Activated naive CD4-positive, alpha-beta T cell (primary cell): ENCODE measurements at places on chromosomes 3 and 15.

DNA sequence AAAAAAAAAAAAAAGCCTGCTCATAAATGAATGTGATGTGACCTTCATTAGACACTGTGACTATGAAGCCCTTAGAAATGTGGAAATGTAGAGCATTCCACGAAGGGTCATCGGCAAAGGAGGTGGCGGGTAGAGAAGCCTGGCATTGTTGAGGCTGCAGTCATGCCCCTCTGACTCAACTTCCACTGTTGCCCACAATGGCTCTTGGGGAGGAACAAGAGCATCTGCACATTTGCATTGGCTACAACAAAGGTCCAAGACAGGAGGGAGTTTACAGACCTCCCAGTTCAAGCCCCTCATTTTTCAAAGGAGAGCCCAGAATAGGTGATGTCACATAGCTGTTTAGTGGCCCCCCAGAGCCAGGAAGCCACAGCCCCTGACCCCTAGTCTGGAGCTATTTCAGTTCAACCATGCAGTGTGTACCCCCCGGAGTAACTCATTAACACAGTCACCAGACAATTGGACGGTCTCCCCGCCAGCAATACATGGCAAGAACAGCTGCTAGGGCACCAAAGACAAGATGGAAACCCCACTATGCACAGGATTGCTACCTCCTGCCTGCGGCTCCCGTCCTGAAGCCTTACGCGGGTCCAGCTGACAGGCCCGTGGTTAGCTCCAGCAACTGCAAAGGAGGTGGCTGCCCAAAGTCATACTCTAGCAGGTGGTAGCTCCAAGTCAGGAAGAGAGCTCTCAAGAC lies 56.2 kb downstream of the SH3BP5 start:
- no peak for DNase-seq

GRCh38 chr3:12139111-12139511 lies 19.6 kb downstream of the TIMP4 start:
- DNase-seq: no peak

- no peak for DNase-seq
These were observed 44.6 kb upstream of the BCL6 start for GRCh38 chr3:187789872-187790271.

- DNase-seq: no peak
These were observed 47.9 kb downstream of the TNK2 start for GRCh38 chr3:195860456-195860855.

DNA sequence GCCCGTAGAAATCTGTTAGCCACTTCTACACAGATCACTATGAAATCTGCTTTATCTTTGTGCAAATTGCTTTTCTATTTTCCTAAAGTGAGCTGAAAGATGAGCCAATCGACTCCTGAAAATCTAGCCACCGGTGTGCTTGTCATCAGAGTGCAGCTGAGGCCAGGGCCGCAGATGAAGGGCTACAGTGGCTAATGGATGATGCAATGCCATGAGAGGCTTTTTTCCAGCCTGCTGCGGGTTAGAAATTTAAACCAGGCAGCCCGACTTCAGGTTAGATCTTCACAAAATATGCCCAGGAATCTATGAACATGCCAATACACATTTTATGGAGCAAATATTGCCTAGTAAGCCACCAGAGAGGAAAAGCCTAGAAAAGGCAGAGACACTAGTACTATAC lies 948.2 kb upstream of the CFAP20DC start:
- no peak for DNase-seq

- DNase-seq: no peak
These were observed 150.7 kb downstream of the XXYLT1 start for GRCh38 chr3:195120267-195120601.

DNA sequence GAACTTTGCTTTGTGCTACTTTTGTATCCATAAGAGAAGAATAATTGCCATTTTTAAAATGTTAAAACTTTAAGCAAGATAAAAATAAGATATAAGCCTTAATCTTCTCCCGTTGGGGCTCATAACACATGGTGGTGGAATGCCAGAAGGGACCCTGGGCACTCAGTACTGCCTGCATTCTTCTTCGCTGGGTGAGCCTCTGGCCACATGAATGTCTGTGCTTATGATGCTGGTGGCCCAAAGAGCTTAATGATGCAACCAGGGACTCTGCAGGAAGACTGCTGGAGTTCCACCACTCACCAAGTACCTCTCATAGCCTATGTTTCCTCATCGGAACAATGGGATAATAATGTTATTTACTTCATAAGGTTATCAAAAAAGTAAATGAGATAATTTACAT lies 103.6 kb downstream of the ERC2 start:
- no peak for DNase-seq

DNA sequence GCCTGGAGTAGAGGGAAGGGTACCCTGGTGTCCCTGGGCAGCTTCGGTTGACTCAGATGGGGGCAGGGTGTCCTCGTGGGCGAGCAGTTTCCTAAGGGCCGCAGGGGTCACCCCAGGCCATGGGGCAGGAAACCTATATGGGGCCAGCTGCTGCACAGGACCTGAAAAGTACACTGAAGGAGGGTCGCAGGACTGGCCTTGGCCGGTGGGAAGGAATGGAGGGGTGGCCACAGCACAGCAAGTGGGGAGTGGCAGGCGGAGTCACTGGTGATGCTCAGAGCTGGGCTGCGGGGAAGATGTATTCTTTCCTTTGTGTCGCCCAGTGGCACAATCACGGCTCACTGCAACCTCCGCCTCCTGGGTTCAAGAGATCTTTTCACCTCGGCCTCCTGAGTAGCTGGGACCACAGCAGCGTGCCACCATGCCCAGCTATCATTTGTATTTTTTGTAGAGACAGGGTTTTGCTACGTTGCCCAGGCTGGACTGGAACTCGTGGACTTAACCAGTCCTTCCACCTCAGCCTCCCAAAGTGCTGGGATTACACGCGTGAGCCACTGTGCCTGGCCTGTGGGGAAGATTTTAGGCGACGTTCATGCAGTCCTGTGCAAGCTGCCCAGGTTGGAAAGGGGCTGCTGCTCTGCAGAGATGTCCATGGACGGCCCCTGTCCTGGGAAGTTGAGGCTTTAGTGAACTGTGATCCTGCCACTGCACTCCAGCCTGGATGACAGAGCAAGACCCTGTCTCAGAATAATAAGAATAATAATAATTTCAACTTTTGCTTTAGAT lies 57.2 kb downstream of the EFCAB12 start:
- no peak for DNase-seq

GRCh38 chr3:175902226-175902625 lies 1043.1 kb downstream of the NAALADL2 start:
- no peak for DNase-seq

GRCh38 chr15:40930430-40931299 lies 1.5 kb downstream of the DLL4 start:
- DNase-seq: no peak

DNA sequence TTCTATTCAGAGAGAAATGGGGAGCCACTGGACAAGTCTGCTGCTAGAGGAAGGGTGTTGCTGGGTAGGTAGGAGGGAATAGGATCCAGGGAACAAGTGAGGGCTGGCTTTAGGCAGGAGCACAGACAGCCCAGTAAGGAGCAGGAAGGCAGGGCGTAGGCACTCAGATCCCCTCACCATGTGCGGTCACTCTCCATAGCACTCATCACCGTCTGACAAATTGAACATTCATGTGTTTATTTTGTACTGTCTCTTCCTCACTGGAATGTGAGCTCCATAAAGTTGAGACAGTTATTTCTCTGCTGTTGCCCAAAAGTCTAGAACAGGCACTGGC lies 24.2 kb upstream of the LRRC34 start:
- DNase-seq: no peak

DNA sequence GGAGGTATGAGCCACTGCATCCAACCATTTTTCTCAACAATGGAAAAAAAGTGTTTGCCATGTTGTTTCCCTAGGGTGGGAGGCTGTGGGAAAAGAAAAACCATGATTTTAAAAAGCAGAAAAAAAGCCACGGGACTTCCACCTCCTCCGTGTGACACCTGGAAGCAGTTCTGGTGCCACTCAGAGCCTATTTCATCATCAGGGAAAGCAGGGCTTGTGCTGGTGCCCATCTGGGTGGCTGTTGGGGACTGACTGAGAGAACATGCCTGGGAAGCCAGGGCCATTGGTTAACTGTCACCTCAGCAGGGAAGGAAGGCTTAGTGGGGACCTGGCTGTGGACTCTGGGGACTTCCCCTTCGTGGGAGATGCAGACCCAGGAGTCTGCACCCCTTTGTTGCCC lies 7.3 kb downstream of the RNU5B-1 start:
- no peak for DNase-seq

- DNase-seq: no peak
These were observed 177.7 kb upstream of the MCTP2 start for GRCh38 chr15:94053626-94054025.

- no peak for DNase-seq
These were observed 5.8 kb upstream of the ARPP21 start for GRCh38 chr3:35633332-35634124.
